ENCODE measurements at places on chromosomes 11 and 22. TPM values are rescaled to one million over a fixed set of nuclear protein-coding genes. Genes with fewer than 3 reads are reported as not detected.

DNA sequence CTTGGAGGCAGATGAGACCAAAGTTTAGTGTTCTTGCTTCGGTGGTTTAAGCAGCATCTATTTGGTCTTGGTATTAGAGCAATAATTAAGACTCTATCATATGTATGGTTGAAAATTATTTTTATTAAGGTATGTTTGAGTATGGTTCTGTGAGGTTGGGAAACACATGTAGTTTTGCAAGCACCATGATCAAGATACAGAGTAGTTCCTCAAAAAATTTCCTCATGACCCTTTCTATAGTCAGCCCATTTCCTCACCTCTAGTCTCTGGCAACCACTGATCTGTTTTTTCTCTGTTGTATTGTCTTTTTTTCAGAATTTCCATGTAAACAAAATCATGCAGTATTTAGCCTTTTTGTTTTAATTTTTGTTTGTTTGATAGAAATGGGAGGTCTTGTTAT, 18.4 kb downstream of the MTMR3 start:
- no peak for DNase-seq

Gene KRTAP5-11
- not detected for total RNA-seq

DNA sequence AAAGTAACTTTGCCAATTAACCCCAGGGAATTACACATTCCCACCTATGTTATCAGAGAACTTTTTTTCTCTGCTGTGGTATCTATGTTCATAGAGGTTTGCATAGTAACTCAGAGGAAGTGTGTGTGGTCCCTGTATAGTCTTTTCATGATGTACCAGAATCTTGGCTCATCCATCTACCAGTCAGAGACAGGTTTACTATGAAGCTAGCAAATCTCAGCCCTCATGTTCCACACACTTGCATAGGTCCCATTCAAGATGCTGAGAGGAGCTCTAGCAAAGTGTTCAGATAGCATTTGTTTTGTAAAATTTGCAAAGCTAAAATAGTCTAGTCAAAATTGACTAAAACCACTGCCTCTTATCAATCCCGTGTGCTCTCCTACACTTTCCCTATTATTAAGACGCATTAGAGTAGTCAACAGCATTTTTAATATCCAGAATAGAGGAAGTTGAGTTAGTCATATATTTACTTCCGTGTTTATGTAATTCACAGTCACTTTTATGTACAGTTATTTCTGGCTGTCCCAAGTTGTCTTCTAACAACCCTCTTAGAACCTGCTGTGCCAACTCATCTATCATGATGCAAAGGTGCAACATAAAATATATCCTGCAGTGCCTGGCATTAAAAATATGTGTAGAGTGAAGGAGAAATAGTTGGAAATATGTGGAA, 184.2 kb downstream of the FAM76B start:
- no peak for DNase-seq

Gene KCNE3
- not detected for total RNA-seq

- DNase-seq, result no peak
Measured at GRCh38 chr22:39570665-39571064, at the start of gene CACNA1I. Gene CACNA1I, plus strand, starts transcription at chr22:39570753. Its CDS starts 0 bp downstream, at chr22:39570753.

DNA sequence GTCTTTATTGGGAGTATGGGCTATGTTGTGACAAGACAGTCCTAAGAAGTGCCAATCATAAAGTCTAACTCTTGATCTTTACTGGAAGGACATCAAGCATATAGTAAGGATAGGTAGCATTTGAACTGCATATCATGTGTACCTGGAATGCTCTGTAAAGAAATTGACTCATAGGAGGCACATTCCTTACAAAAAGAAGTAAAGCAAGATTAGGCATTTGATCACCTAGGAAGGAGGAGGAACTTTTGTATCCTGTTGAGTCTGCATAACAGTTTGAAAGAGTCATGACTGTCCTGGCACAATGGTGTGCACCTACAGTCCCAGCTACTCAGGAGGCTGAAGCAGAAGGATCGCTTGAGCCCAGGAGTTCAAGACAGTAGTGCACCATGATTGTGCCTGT, 42.2 kb upstream of the DNAJB7 start:
- no peak for DNase-seq

Gene MS4A6E
- total RNA-seq, result not detected

DNA sequence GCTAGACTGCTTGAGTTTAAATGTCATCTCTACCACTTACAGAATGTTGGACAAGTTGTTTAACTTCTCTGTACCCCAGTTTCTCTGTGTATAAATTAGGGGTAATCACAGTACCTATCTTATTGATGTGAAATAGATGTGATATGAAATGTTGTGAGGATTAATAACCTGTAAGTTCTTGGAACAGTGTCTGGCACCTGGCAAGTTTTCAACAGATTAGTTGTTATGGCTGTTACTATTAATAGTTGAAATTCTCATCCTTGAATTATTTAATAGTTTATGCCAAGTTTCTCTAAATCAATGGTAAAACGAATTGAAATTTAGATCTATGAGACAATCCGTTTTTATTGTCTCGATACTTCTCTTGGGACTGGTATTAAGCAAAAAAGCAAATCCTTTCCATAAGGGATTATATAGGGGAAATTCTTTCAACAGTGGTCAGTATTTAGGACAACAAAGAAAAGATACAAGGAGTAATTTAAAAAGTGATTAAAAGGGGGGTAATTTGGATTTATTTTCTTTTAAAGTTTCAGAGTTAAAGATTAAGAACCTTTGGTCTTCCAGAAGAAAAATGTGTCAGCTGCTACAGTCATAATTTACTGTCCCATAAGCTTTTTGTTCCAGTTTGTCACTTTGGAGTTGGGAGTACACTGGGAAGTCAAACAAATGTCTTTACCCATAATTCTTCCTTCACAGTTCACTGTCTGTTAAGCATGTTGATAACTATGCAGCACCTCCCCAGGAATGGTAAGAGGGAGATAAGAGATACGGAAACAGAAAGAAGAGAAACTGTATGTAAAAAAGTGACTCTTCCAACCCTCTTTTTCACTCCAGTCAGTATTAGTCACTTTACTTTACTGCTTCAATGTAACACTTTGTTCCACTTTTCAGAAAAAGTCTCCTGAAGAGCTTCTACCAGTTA, 13.2 kb downstream of the PDE3B start:
- DNase-seq, result no peak

- no peak for DNase-seq
Measured at GRCh38 chr11:10709299-10710086, 15.9 kb upstream of the IRAG1 start.

DNA sequence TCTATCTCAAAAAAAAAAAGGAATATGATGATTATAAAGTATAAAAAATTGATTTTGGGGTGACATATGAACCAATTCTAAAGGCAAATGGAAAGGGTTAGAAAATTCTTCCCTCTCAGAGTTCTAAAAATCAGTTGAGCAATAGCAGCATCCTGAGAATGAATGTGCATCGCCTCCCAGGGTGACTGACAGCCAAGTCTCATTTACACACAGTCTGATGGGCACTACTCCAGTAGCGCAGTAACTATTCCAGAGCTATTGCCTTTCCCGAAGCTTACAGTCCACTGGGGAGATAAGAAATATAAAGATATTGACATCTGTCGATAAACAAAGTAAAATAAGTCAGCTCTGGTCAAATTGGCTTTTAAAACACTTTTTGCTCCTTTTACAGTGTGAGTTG, 32.3 kb upstream of the SORL1 start:
- DNase-seq, result no peak

DNA sequence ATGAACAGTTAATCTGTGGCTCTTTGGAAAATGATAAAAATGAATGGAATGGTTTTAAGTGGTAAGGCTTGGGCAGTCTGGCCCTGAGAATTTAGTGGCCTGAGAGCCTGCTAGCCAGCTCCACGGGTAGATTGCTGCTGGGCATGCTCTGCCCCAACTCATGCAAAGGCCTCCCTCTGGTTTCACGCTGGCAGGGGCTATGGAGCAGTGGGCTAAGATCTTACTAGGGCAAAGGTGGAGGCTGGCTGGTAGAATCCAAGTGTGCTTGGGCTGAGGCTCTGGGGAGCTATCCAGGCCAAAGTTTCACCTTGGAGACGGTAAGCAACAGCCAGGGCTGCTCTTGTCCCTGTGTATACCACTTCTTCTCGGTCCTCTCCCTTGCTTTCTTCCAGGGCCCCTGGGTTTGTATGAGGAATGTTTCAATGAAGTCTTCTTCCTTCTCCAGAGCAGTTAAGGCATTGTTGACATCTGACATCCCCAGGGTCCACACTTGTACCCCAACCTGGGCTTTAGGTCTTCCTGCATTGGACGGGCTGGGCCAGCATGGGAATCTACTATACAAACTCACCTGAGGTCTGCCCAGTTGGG, 27.4 kb downstream of the UBE2L3 start:
- no peak for DNase-seq

DNA sequence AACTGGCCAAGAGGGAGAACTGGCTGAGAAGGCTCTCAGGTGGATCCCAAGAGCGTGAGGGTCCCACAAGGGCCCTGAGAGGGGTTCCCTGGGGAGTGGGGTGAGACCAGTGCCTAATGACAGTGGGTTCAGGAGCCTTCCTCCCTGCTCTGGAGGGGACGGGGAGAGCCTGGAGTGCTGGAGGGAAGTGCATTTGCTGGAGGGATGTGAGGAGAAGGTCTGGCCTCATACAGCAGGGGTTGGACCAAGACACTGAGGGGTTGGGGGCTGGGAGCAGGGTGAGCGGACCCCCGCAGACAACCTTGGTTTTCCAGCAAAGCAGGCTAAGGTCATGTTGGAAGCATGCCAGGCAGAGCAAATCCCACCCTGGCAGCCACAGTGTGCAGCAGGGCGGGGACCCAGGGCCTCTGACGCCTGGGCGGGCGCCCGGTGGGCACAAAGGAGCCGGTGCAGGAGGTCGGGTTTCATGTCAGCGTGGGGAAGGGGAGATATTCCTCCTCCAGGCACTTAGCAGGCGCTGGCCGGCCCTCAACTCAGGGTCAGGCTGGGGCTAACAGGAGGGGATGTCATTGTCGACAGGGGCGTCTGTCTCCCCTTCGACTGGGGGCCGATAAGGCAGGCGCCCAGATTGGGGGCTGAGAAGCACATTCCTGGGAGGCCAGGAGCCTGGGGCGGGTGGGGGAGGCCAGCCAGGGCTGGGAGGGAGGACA, 3.1 kb upstream of the DERL3 start:
- no peak for DNase-seq

Gene SLC35C1
- total RNA-seq, result 27.6 TPM

Gene UBQLNL
- total RNA-seq, result 0.17 TPM

Gene TBX10
- total RNA-seq, result not detected

Gene UBQLN3
- total RNA-seq, result not detected

Gene SYT9
- total RNA-seq, result not detected

Gene HMGXB4
- 23.3 TPM for total RNA-seq

Gene PTPRCAP
- not detected for total RNA-seq

GRCh38 chr11:101126551-101127196, 2.9 kb downstream of the PGR start:
- no peak for DNase-seq

Gene IGSF9B
- not detected for total RNA-seq

DNA sequence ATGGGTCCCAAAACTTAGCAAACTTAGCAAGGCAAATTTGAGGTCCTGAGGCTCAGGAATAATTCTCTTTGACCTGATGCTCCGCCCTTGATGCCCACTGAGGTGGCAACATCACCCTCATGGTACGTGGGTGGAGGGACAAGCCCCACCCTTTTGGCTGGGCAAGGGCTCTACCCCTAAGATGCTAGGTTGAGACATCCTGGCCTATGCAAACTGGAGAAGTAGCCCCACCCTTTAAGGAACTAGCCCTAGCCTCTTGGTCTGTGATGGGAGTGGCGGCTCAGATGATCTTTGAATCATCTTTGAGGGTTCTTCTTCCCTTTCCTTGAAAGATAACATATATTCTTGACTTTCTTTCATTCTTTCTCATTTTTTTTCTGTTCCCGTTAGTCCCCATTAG, 32.9 kb downstream of the CABIN1 start:
- DNase-seq, result no peak

Gene KRTAP5-9
- total RNA-seq, result not detected

Gene MMP7
- total RNA-seq, result not detected

DNA sequence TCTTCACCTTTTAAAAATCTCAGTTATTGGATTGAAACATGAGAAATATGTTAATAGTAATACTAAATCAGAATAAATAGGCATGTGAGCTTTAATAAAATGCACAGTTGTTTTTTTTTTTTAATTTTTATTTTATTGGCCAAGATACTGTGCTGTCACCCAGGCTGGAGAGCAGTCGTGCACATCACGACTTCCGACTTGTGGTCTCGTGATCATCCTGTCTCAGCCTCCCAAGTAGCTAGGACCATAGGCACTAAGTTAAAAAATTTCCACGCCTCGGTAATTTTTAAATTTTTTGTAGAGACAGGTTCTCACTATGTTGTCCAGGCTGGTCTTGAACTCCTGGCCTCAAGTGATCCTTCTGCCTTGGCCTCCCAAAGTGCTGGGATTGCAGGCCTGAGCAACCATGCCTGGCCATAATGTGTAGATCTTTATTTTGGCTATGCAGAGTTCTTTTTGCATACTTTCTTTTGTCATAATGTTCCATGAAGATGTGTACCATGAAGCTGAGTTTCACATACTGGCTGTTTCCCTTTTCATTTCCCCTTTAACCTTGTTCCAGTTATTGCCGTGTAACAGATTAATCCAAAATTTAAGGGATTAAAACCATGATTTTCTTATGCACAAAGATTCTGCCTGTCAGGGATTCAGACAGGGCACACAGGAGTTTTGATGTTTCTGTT, 16.0 kb downstream of the CAPRIN1 start:
- DNase-seq, result no peak

All from HFFc6 (cell line).